ENCODE measurements at places on chromosomes 1 and 21. TPM values are rescaled to one million over a fixed set of nuclear protein-coding genes. Genes with fewer than 3 reads are reported as not detected.
A peak's percentile ranks its signal among the peaks of the same experiment; 100 is the strongest.

- no peak for DNase-seq
Observed at GRCh38 chr1:116111524-116112021, 374 bp downstream of the MAB21L3 start.

DNA sequence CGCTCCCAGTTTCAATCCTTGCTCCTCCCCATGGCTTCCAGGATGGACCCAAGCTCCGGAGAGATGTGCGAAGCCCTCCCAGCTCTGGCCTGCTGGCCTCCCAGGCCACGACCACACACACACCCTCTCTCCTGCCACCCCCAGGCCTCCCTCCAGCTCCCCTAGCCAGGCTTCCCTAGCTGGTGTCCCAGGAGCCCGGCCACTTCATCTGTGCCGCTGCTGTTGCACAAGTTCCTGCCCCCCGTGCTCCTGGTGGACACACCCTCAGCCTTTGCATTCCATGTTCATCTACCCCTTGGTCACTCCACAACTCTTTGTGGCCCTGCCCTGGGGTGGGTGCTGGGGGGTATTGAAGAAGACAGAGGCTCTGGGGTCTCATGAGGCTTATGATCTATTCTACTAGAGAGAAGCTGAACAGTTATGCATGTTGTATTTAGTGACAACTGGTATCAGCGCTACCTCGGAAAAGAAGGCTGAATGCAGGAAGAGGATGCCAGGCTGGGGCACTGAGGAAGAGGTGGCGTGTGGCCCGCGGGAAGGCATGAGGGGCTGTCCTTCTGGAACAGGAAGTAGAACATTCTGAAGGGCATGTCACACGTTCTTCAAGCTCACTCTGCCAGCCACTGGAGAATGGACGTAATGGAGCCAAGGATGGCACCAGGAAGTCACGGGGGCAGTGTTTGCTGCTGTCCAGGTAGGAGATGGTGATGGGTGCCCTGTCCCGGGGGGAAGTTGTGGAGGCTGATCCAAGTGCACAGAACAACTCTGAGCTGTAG is 172.4 kb downstream of the PSMG1 start:
- no peak for DNase-seq

DNA sequence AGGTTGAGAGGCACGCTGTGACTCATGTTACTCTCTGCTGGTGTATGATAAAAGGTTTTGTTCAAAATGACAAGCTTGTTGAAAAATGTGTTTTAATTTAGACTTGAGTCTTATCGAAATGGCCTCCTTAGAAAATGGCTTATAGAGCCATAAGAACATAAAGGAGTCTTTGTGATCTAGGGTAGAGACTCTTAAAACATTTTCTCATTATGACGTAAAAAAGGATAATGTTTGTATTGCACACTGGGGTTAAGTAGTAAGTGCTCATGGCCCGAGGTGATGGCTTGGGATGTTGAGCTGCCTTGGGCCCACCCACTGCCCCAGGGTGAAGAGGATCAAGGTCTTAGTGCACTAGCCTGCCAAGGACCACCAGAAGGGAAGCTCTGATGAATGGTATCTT is 117.4 kb downstream of the DISC1 start:
- DNase-seq: peak; percentile 2

DNA sequence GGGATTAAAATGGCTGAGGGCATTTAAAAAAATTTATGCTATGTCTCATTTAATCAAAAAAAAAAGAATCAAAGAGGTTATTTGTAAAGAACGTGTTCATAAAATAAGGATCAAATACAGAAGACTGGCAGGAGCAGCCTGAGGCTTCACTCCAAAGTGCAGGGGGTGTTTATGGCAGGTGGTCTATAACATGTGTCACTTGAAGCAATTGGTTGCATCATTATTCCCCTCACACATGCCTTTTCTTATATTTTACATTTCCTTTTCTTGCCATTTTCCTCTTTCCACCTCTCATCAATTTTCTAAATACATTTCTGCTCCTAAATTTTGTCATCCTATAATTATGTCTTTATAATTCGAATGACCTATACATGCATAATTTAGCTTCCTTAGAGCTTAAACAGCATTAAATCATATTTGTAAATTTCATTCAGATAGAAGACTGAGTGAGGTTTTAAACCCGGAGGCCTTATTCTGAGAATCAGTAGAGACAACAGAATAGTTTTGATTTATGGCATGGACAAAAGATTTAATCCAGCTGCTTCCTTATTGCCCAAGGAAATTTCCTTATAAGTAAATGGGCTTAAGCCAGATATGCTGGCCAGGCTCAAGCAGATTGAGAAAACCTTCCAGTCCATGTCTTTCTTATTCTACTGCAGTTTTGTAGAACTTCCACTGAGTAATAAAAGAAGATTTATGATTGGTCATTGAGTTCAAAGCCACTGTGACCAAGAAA is 322.8 kb downstream of the TGFB2 start:
- no peak for DNase-seq

- DNase-seq: no peak
Observed at GRCh38 chr1:162218546-162218945, 149.1 kb downstream of the NOS1AP start.

- peak; percentile 12 for DNase-seq
Observed at GRCh38 chr1:67201891-67202290, 35.6 kb downstream of the IL23R start.

DNA sequence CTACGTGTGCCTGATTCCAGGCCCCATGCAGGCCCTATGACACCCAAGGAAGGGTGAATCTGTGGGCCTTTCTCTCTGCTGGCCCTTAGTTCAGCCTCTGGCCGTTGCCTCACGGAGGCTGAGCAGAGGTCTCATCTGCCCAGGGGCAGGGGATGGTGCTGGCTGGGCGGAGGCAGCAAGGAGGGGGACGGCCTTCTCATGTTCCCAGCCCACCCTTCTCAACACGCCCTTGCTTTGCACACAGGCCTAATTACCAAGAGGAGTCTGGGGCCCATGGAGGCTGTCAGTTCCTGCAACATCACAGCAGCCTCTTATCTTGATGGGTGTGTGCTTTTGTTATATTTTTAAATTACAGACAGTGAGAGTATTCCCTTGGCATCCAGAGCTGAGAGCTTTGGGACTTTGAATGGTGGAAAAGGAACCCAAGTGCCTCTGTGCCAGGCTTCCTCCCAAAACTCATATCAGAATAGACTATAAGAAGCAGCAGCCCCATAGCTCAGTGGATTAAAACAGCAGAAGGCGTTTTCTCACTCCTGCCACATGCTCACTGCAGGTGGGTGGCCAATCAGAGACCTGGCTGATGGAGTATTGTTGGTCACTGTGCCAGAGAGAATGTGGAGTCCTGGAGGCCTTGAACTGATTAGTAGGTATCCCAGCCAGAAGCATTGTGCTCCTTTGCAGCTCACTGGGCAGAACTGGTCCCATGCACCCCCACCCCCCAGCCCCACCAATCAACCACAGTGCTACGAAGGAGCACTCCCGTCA is 164.9 kb downstream of the CAMTA1 start:
- no peak for DNase-seq

DNA sequence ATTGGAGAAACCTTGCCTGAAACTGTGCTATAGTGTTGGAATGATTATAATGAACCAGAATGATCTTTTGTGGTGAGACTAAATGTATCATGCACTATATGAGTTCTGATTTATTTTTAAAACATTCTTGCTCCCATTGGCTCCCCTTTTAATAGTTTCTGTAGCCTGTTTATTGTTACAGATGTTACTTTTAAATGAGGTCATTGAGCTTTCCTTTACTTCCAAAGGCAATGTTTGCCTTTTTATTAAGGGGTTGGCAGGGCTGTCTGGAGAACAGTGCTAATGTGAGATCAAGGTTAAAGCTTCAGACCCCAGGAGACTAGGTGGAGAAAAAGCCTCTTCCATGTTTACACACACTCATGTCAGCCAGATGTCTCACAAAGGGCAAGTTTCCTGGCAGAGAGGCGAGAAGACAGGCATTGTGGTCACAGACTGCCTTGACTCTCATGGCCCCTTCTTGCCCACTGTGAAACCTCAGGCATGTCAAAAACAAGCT is 120.6 kb upstream of the RAVER2 start:
- DNase-seq: peak; percentile 62

- peak; percentile 52 for DNase-seq
Observed at GRCh38 chr1:107405236-107405635, 264.4 kb downstream of the NTNG1 start.

GRCh38 chr1:68954841-68955240 is 458.0 kb upstream of the DEPDC1 start:
- peak; percentile 9 for DNase-seq

DNA sequence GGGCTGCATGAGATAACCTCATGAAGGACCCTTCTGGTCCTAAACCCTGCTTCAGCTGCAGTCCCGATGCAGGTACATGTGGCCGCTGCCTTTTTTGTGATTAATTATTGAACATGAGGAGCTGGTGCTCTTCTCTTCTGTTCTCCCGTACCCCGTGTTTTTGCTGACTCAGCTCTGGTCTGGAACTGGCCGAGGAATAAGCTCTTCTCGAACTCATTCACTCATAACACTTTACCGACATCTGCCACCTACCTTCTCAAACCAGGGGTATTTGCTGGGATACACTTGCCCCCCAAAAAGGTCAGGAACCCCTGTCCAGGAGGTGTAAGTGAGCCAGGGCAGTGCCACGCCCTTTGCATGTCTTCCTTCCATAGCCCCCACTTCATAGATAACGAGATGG is 31.8 kb downstream of the KCNQ4 start:
- no peak for DNase-seq

GRCh38 chr21:44713846-44714245 is 2.5 kb upstream of the TSPEAR start:
- no peak for DNase-seq

DNA sequence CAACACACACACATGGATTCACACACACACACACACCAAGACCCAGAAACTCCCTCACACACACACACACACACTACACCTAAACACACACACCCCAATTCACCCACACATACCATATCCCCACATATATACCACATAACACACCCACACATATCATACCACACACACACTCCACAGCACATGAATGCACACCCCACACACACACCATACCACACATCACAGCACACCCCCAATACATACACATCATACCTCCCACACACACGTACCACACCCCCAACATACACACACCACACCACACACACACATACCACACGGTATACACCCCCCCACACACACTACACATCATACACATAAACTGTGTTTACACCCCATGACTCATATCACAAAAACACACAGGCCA is 80.0 kb downstream of the DMRTB1 start:
- DNase-seq: no peak

- DNase-seq: no peak
Observed at GRCh38 chr1:8457760-8458381, 140.0 kb downstream of the SLC45A1 start.

GRCh38 chr1:65276197-65276939 is 33.0 kb upstream of the DNAJC6 start:
- no peak for DNase-seq

DNA sequence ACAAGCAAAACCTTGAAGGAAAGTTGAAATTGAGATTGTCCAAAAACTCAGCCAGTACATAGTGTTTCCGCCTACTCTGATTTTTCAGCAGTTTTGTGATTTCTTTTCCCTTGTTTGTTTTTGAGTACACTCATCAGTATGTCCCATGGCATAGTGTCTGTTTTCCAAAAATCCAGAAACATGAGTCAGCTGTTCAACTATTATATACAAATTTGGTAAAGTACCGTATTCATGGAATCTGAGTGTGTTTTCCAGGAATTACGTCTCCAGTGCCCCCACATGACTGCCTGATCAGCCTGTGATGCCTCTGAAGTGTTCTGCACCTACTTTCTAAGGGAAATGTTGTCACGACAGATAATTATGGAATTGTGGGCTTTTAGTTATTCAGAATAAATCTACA is 186.8 kb downstream of the LTN1 start:
- DNase-seq: no peak

GRCh38 chr21:35232545-35233176 is 183.6 kb upstream of the RUNX1 start:
- DNase-seq: peak; percentile 75

GRCh38 chr1:50822035-50822776 is 137.9 kb downstream of the FAF1 start:
- DNase-seq: peak; percentile 7

DNA sequence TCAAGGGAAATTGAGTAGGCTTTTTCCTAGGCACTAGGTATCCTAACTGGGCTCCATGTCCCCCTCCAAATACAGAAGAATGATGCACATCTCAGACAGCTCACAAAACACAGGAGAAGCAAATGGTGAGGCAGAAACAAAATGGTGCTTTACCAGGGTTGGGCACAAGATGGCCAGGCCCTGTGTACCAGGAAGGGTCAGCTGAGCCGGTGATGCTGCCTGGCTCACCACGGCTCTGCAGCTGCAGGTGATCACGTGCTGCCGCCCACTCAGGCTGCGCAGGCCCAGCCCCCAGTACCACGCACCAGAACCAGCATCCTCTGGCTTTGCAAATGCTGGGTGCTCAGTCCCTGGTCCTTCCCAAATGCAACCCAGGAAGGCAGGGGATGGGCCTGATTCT is 993 bp upstream of the DSCAM start:
- no peak for DNase-seq

- no peak for DNase-seq
Observed at GRCh38 chr1:66267201-66267940, 266.6 kb upstream of the SGIP1 start.

- no peak for DNase-seq
Observed at GRCh38 chr1:14020006-14020405, 320.0 kb downstream of the PRDM2 start.

DNA sequence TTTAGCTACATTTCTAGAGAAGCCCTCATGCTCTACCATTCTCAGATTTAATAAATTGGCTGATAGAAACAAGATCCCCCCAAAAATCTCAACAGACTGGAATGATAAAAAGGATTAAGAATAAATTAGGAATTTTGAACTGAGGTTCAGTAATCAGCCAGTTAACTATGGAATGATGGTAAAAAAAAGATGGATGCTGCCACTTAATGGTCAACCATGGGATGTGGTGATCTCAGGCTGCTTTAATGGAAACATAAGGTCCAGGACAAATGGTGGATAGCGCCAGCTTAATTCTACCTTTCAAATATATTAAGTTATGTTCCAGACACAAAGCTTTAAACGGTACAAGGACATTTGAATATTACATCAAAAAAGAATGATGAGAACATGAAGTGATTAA is 49.9 kb downstream of the CCN1 start:
- no peak for DNase-seq

GRCh38 chr1:67755619-67756018 is 70.6 kb downstream of the GADD45A start:
- no peak for DNase-seq

GRCh38 chr1:225146478-225146877 is 217.0 kb downstream of the DNAH14 start:
- DNase-seq: no peak

DNA sequence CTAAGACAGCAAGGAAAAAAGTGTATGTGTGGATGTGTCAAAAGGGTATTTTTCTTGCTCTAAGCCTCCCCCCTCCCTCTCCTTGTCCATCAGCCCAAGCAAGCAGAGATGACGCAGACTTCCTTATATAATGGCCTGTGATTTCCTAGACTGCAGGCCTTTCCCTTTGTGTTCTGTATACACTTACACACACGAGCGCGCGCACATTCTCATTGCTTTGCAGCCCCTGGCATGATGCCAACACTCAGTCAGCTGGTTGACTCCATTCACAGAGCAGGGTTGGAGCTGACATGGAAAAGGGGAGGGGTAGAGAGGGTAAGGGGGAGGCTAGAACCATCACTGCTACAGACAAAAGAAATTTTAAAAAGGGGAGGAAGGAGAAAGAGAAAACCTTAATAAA is 41.8 kb downstream of the GATAD2B start:
- DNase-seq: peak; percentile 77

LIN28A gene
- not detected for total RNA-seq

ZNF326 gene
- total RNA-seq: 26.8 TPM

CD247 gene
- not detected for total RNA-seq

DYNLT5 gene
- not detected for total RNA-seq

GFI1 gene
- total RNA-seq: not detected

RASSF5 gene
- total RNA-seq: 11.5 TPM

C4BPA gene
- total RNA-seq: not detected

GCSAML gene
- total RNA-seq: not detected

OR6N1 gene
- total RNA-seq: not detected

PTPRU gene
- 46.3 TPM for total RNA-seq

CR1L gene
- total RNA-seq: not detected
